ENCODE measurements at places on chromosomes 12 and 14.

DNA sequence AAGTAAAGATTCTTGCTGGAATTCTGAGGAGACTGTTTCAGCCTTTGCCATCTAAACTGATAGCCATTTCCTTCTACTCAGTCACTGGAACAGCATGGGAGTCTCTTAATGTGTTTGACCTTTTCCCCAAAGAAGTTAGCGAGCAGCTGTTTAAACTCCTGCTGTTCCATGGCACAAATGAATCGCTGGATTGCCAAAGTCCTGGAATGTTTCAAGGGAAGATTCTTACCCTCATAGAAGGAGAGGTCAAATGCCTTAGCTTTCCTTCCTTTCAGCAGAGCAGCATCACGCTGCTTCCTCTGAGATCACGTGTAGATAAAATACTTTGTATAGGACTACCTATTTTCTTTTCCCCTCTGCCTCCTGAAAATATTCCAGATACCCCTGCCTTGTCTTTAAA is 10.5 kb upstream of the NR2C1 start:
- DNase-seq = no peak

GRCh38 chr14:90580377-90581335 is 183.8 kb downstream of the CALM1 start:
- no peak for DNase-seq

DNA sequence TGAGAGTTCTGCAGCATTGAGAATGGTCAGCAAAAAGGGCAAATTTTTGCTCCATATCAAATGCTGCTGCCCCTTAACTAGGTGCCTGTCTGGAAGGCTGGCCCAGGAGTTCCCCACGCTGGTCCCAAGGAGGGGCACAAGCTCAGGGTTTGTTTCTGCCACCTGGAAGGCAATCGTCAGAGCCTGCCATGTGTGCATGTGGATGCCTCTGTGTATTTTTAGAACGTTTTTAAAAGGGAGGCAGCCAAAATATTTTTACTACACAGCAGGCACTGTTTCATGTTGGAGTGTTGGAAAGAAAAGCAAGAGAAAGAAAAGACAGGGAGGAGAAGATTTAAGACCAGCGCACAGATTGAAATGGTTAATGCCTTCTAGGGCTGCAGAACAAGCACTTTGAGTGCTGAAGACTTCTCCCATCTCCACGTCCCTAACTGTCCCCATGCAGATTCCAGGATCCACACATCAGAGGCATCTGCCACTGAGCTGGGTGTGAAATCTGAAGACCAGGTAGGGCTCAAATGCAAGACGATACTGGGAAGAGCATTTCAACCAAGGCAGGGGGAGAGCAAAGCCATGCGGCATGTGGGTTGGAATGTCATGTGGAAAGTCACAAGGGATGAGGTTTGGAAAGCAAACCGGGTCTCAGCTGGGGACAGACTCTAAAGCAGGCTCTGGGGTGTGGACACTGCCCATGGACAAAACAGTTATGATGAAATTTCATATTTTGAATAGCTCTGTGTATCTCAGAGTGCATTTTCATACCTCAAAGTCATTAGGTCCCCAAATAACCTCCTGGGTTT is 557.2 kb downstream of the BCL11B start:
- DNase-seq = no peak

DNA sequence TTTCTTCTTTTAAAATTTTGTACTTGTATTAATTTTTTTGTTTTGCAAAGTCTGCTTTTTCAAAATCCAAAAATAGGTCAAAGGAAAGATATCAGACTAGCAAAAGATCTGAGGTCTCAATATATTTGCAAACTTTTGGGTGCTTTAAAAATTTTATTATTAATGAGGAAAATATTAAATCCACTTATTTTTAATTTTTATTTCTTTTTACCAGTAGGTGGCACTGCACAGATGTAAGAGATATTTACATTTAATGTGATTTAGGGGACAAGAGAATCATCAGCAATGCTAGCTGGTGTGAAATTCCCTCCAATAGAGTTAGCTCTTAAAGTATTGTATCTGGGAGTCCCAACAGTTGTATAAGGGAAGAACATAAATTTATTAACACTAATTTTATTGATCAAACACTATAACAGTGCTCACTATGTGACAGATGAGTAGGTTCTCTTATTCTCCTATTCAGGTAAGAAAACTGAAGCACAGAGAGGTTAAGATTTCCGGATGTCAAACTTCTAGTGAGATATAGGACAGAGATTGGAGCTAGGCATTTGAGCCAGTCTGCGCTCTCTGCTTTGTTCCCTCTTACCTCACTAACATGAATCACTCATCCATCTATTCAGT is 30.5 kb downstream of the ALX1 start:
- no peak for DNase-seq

GRCh38 chr14:64296561-64296960 is 2.4 kb upstream of the ESR2 start:
- DNase-seq = no peak

DNA sequence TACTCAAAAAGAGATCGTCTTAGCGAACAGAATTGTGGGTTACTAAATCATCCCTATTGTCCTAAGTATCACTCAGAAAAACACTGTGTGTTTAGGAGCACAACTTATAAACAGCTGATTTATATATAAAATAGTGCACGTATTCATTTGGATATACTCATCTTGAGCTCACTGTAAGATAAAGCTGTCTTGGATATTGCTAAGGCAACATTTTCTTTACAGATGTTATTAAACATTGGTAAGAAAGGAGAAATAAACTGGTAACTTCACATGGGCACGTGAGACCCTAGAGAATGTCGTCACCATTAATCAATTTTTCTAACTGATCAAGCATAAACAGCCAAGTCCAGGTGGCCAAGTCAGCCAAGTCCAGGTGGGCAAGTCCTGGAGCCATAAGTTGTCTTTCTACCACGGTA is 1.7 kb downstream of the PAWR start:
- no peak for DNase-seq

- DNase-seq = no peak
Measured at GRCh38 chr12:62922539-62922938, 12.4 kb downstream of the PPM1H start.

DNA sequence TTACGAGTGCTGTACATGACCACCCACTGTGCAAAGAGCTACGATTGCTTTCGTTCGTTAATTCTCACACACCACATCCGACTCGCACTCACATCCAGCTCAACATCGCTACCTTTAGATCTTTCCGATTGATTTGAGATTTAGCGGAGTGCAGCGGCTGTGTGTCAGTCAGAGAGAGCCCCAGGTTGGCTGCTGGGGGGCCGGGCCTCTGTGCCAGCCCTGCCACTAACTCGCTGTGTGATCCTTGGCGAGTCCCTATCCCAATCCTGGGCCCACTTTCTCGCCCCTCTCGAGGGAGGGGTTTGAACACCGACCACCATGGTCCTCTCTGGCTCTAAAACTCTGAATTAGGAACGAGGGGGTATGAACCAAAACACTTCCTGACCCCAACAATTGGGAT is 8.6 kb downstream of the DLK1 start:
- no peak for DNase-seq

DNA sequence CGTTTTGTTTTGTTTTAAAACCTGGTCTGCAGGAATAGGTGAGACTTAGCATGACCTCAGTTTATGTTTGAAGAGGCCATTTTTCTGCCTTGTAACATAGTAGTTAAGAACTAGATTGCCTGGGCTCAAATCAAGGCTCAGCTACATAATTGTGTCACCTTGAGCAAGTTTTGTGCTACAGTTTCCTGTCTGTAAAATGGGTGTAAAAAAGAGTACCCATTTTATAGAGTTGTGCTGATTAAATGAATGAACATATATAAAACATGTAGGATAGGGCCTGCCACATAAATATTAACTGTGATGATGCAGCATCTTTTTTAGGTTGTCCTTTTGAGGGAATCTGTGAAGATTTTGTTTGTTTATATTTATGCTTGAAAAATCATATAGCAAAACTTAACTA is 7.2 kb downstream of the WNK1 start:
- no peak for DNase-seq

GRCh38 chr14:50410921-50411320 is 14.2 kb upstream of the CDKL1 start:
- DNase-seq = no peak

GRCh38 chr12:29334937-29335336 is 46.0 kb downstream of the ERGIC2 start:
- DNase-seq = no peak

- peak; percentile 50 for DNase-seq
Measured at GRCh38 chr14:49861699-49862088, 9.1 kb upstream of the NEMF start.

- DNase-seq = no peak
Measured at GRCh38 chr12:72102150-72102549, 163.5 kb downstream of the TPH2 start.

DNA sequence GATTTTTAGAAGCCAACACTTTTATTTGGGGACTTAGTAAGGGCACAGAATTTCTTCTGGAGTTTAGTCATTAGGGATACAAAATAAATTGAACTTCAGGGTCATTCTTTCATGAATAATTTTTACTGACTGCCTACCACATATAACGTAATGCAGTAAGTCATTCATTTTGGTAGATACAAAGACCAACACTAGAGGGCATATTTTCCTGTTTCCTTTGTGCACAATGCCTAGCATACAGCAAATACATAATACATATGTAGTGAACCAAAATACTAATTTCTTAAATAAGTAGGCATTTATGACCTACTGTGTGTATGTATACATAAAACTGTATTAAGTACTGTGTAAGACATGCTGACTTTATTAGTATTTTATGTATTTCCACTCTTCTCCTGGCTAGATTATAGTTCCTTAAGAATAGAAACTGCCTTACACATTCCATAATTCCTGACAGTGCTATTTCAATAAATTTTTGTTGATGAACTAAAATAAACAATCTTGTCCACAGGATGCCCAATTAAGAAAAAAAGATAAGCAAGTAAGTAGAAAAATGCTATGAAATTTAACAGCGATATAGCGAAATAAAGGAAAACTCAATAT is 47.9 kb downstream of the PPP1R12A start:
- no peak for DNase-seq

DNA sequence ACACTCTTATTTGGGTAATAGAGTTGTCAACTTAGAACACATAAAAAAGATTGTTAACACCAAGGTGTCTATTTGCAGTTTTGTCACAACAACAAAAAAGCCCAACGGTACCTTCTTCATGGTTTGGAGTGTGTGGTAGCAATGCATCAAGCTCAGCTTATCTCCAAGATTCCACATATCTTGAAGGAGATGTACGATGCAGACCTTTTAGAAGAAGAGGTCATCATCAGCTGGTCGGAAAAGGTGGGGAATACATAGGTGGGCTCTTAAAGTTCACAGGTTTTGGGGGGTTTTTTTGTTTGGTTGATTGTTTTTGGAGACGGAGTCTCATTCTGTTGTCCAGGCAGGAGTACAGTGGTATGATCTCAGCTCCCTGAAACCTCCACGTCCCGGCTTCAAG is 5.5 kb downstream of the EIF5 start:
- DNase-seq = no peak

DNA sequence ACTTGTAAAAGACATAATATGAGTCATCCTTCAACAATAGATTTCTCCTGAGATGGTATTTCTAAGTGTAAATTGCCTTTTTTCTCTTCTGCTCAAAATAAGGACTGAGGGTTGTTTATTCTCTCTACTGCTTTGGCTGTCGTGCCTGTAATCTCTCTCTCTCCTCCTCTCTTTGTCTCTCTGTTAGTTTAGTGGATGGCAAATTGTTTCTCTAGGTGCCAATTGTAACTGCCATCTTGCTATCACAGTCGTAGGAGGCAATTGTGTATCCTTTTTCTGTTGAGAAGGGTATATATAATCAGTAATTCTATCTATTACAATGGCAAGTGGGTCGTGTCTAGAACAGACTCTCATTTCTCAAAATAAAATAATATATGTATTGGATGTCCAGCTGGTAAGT is 545.0 kb upstream of the FBXO33 start:
- no peak for DNase-seq

- DNase-seq = no peak
Measured at GRCh38 chr12:106646472-106646871, 63.7 kb downstream of the RFX4 start.

DNA sequence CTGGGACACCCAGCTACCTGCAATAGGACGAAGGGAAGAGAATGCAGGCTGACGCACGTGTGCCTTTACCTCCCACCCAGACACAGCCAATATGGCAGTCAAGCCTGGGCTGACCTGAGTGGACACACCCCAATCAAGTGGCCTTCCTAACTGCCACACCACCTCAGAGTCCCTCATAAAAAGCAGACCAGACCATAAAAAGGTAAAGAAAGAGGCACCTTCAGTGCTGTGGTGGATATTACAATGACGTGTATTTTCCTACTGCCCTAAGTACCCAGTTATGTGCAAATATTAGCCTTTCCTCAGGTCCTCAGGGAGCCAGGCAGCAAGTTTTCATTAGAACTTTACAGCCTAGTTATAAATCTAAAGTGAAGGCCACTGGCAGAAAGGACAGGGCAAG is 75.8 kb downstream of the KCNK10 start:
- DNase-seq = no peak

DNA sequence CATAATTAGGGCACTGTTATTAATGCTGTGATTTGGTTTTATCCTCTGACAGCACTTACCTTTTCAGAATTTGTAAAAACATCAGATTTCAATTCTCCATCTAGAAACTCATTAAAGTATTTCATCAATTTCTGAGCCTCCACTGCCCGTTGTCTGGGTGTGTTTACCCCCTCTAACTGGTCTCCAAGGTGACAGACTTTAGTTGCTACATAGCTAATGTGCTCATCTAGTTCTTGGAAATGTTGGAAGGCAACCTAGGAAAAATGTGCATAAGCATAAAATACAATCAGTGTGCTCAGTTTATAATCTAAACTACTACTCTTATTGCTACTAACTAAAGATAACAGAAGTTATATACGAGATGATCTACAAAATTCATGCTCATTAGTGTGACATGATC is 24.6 kb downstream of the EXOC5 start:
- DNase-seq = no peak

GRCh38 chr12:120078868-120079267 is 37.7 kb downstream of the RAB35 start:
- DNase-seq = no peak

DNA sequence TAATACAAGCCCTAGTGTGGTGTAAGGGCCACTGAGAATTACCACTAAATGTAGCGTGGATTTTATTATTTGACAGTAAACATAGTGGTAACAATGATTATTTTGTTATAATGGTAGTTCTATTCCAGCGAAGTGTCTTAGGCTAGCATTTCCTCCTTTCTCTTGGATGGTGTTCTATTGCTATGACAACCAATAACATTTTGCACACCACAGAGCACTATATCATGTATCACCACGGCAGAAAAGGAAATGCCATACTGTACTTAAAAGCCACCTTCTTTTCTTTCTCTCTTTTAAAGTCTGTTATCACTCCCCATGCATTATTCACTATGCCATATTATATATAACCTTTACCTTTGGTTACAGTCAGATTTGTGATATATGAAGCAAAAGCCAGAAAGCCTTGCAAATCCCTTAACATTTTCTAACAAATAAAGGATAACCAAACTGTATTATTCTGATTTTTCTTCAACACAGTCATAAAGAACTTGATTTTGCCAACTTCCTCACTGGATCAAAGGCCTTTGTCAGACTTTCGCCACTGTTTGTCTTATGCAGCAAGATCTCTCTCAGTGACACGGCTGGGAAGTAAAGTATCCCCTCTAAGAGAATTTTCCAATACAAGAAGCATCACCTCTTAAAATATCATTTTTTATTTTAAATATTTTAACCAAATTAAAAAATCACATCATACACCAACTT is 195.8 kb downstream of the FOXN3 start:
- no peak for DNase-seq

Data from stimulated activated CD4-positive, alpha-beta T cell treated with anti-CD3 and anti-CD28 coated beads, Interleukin-12 subunit alpha, Interleukin-12 subunit beta, amount 100 ng/mL, for 48 hours (primary cell).